ENCODE measurements at places on chromosomes 3 and 15. TPM values are rescaled to one million over a fixed set of nuclear protein-coding genes. Genes with fewer than 3 reads are reported as not detected.

The ACTC1 gene
- total RNA-seq = 0.16 TPM

The SERINC4 gene
- 0.08 TPM for total RNA-seq

The C3orf70 gene
- total RNA-seq = 0.03 TPM

The DAPK2 gene
- total RNA-seq = 4.7 TPM

The FEZF2 gene
- not detected for total RNA-seq

The HTR3E gene
- not detected for total RNA-seq

The ITGA11 gene
- 7.5 TPM for total RNA-seq

The ANKRD63 gene
- 0.46 TPM for total RNA-seq

The CHRD gene
- 0.35 TPM for total RNA-seq

The ITIH4 gene
- 0.44 TPM for total RNA-seq

The SH2D7 gene
- total RNA-seq = not detected

The TTC14 gene
- 18.1 TPM for total RNA-seq

The ADAMTS7 gene
- 11.0 TPM for total RNA-seq

The SI gene
- total RNA-seq = not detected

The CDHR4 gene
- total RNA-seq = 0.17 TPM

The CKMT1A gene
- 2.8 TPM for total RNA-seq

The CELF6 gene
- 0.12 TPM for total RNA-seq

The NCK1 gene
- 24.6 TPM for total RNA-seq

The RLBP1 gene
- total RNA-seq = 0.13 TPM

The TNFSF10 gene
- not detected for total RNA-seq

The CACNA2D3 gene
- total RNA-seq = 0.16 TPM

The ARPP21 gene
- total RNA-seq = 0.08 TPM

The SEMA6D gene
- not detected for total RNA-seq

The TGM4 gene
- total RNA-seq = 0.12 TPM

The STRIT1 gene
- not detected for total RNA-seq

The GOLGA6B gene
- total RNA-seq = 0.06 TPM

The CIDEC gene
- total RNA-seq = 88.8 TPM

The ZNF501 gene
- not detected for total RNA-seq

The ZNF280D gene
- total RNA-seq = 12.6 TPM

The COL6A6 gene
- not detected for total RNA-seq

The EFHB gene
- 1.0 TPM for total RNA-seq
